ENCODE measurements at places on chromosomes 4 and X.

DNA sequence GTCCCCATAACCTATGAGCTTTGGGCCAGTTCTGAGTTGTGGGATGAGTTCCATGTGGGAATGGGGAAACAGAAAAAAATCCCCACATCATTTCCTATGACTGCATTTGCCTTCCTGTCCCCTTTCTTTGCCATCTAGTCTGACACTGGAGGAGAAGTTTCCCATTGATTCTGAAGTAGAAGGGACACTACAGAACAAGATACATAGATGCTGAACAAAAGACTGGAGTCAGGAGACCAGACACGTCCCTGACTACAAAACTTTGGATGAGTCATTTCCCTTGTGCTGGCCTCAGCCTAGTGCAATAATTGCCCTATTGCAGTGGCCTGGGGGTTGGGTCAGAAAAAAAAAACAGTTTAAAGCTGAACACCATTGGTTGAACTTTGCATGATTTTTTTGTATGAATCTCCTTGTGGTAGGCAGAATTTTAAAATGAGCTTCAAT is 22.1 kb downstream of the BEX3 start:
- no peak for DNase-seq

- no peak for DNase-seq
Observed at GRCh38 chrX:142977128-142977914, 48.4 kb upstream of the SPANXN4 start.

- no peak for DNase-seq
Observed at GRCh38 chr4:119748853-119749252, 120.2 kb upstream of the PDE5A start.

DNA sequence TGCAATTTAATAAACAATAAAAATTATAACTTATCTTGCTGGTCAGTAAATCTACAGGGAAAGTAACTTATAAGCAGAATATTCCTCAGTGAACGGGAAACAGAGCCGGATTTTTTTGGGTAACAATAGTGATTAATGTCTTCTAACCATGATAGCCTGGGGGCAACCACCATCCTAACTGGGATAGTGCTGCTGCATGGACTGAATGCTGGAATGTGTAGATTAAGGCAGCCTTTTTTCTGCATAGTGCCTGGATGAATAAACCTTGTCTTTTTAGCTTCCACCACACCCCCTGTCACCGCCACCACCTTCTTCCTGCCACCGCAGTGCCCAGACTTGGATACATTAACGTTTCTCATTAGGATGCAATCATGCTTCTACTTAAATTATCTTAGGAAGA is 83.6 kb upstream of the LNX1 start:
- DNase-seq, result no peak

DNA sequence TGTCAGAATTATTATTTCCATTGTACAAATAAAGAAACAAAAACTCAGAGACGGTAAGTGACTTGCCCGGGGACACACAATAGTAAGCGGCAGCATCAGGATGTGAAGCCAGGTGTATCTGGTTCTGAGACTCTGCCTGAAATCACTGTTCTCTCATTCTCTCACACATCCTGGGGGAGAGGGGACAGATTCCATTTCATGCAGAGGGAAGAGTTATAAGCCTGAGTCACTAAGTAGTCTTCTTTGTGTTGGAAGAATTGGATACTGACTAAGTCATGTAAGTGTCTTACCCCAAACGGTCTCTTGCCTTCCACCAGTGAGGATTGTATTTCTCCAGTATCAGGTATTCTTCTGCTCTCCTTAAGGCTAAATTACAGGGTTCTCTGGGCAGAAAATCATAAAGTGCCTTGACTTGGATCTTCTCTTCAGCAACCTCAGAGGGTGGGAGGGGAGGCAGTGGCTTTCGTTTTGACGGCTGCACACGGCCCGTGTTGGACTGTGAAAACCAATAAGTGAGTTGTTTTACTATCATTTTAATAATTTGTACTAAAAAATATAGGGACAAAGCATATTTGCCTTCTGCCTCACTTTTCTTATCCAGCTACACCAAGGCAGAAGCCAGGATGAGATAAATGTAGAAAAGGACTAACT is 21.9 kb downstream of the TXK start:
- DNase-seq, result no peak

DNA sequence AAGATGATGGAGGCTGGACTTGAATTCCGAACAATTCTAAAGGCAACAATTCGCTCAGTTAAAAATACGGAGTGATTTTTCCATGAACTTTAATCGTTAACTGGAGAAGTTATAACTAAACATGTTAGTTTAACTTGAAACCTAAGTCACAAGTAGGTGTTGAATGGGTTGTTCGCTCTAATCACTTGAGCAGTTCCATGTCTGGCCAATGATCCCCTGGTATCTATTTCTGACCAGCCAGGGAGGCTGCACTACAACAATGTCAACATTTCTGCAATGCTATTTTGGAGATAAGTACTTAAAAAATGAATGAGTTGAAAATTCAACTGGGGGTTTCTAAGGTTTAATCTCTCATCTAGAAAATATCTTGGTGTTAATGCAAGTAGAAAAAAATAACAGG is 112.5 kb downstream of the NR3C2 start:
- no peak for DNase-seq

DNA sequence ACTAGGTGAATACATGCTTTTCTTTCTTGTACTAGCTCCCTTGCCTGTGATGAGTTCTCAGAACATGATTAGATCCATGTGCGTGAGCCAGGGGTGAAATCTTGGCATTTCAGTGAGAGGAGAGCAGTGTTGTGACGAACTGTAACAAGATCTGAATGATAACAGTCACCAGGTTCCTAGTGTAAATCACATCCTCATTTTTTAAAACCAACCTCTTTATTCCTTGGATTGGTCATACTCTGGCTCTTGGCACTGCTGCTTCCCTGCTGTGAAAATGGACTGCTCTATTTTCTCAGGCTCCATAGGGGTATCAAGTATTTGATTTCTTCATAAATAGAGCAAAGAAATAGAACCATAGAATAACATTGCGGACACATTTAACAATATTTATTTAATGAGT is 206.3 kb downstream of the SLC4A4 start:
- DNase-seq, result no peak

DNA sequence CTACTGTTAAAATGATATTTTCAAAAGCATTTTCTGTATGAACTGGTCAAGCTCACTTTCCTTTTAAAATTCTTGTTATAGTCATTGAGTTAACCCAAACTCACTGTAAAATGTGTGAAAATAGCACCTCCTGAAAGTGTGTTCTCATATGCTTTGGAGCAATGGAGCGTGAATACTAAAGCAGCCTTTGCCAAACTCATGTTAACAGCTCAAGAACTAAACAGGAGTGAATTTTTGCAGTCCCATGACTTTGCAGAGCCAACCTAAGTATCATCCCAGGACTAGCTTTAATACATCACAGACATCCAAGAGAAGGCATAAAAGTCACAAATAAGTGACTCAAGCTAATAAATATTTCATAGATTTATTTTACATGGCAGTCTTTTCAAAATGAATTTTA is 2.3 kb downstream of the AMMECR1 start:
- no peak for DNase-seq

DNA sequence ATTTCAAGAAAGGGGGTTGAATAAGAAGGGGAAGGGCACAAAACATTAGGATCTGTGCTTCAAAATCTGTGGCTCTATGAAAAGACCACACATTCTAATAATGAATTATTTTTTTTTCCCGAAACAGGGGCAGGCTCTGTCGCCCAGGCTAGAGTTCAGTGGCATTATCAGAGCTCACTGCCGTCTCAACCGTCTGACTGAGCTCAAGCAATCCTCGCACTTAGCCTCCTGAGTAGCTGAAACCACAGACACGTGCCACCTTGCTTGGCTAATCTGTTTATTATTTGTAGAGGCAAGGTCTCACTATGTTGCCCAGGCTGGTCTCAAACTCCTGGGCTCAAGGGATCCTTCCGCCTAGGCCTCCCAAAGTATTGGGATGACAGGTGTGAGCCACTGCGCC is 33.4 kb downstream of the ACSL1 start:
- no peak for DNase-seq

DNA sequence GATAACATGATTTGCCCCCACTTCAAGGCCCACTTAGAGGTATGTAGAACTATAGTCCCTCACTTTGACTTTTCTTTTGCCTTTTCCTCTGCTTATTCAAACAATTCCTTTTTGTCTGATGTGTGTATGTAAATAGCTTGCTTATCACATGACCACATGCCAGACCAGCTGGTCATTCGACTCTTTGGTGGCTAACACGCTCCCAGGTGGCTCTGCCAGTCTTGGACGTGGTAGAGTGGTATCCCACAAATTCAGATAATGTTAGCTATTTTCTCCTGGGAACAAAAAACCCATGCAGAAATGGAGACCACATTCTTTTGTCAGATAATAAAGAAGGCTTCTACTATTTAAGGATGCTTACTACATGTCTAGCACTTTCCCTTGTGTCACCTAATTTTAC is 47.9 kb downstream of the ARHGAP24 start:
- DNase-seq, result no peak

GRCh38 chr4:76705472-76705871 is 192.5 kb downstream of the SOWAHB start:
- DNase-seq, result no peak

DNA sequence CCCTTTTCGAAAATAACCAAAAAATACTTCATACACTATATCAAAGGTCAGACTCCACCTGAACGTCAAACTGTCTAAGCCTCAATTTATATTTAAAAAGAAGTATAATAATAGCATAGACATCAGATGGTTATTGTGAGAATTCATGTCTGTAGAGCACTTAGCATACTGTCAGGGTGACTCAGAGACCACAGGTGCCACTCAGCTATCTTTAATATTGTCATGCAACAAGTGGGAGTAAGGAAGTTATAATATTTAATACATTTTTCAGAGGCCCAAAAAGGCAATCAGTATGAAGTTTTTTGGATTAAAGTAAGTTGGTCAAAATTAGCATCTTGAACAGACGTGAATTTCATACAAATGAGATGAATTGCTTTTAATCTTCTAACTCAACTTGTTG is 93.3 kb downstream of the PHOX2B start:
- DNase-seq, result no peak

DNA sequence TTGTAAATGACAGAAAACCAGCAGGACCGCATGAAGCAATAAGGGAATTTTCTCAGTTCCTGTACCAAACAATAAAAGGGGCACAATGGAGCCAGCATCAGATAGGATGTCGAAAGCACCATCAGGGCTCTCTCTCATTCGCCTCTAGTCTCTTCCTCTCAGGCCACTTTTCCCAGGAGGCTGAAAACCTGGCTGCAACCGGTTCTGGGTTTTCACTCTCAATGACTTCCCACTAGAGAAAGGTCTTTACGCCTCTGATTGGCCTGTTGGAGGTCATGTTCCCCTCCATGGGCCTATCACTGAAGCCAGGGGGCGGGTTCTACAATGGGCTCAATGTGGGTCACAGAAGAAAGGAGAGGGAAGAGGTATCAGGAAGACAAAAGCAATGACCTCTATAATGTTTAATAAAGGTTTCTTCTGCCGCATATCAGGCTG is 29.3 kb downstream of the ZNF827 start:
- DNase-seq, result no peak

GRCh38 chr4:186104890-186105646 is 564 bp downstream of the FAM149A start:
- DNase-seq, result no peak

- DNase-seq, result no peak
Observed at GRCh38 chrX:98409867-98410266, 1526.2 kb downstream of the RPA4 start.

DNA sequence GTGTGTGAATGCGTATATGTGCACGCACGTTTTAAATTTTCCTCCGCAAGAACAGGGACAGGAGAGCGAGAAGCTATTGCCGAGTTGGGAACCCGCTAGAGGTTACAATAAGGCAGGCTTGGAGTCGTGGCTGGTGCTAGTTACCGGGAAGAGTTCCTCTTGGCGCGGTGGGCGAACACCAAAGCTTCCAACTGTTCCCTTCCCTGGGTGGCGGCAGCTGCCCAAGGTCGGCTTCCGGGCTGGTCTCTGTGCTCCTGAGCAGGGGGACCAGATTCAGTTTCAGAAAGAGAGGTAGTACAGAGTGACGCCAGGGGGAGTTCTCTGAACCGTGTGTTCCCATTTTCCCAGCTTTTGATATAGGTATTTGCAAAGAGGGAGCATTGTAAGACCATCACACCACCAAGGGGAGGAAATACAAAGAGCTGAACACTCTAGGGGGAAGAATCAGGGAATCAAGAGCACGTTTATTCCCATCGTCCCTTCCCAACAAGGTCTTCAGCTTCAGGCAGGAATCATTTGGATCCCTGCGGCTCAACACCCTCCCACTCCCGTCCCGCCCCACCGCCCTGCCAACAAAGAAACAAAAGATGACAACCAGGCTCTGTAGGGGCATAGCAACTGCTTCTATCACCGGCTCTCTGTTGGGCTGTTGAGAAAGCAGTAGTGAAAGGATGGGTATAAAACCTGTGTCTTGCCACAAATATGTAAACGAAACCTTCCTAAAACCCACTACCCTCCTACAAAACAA is 113.6 kb upstream of the TEX13C start:
- no peak for DNase-seq

- DNase-seq, result no peak
Observed at GRCh38 chrX:17826609-17827496, 34.2 kb downstream of the RAI2 start.

GRCh38 chr4:123606946-123607542 is 210.4 kb downstream of the SPRY1 start:
- DNase-seq, result no peak

- no peak for DNase-seq
Observed at GRCh38 chrX:17375367-17375636, 302 bp downstream of the NHS start.

- no peak for DNase-seq
Observed at GRCh38 chrX:133849676-133850075, 135.7 kb downstream of the GPC3 start.

- no peak for DNase-seq
Observed at GRCh38 chrX:17984415-17984814, 123.3 kb upstream of the RAI2 start.

- DNase-seq, result no peak
Observed at GRCh38 chrX:117957128-117957527, 159.5 kb downstream of the KLHL13 start.

GRCh38 chr4:55411621-55412020 is 15.9 kb downstream of the TMEM165 start:
- no peak for DNase-seq

GRCh38 chr4:72768364-72768763 is 199.3 kb upstream of the ADAMTS3 start:
- DNase-seq, result no peak

DNA sequence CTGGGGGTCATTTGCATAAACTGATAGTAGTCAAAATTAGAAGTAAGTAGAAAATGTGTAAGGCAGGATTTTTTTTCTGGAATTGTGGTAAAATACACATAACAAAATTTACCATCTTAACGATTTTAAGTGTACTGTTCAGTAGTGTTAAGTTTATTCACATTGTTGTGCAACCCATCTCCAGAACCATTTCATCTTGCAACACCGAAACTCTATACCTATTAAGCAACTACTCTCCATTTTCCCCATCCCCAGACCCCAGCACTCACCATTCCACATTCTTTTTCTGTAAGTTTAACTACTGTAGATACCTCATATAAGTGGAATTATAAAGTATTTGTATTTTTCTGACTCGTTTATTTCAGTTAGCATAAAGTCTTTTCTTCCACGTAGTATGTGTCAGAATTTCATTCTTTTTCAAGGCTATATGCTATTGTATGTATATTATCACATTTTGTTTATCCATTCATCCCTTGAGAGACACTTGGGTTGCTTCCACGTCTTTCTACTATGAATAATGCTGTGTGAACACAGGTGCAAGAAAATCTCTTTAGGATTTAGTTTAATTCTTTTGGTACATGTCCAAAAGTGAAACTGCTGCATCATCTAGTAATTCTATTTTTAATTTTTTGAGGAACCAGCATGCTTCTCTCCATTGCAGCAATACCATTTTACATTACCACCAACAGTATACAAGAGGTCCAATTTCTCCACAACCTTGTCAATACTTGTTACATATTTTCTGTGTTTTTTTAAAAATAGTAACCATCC is 39.1 kb upstream of the NSUN7 start:
- DNase-seq, result no peak

- DNase-seq, result no peak
Observed at GRCh38 chr4:3747581-3747904, 18.6 kb upstream of the ADRA2C start.
